Activated CD4-positive, alpha-beta T cell treated with anti-CD3 and anti-CD28 coated beads, Interleukin-2, Interleukin-6, amounts not matched to agents 100 ng/mL and 50 ng/mL, durations not matched to agents 16 hours and 8 hours (primary cell): ENCODE measurements at places on chromosomes 1 and 21.

GRCh38 chr1:89425056-89425455 lies 61.2 kb downstream of the GBP6 start:
- no peak for DNase-seq

DNA sequence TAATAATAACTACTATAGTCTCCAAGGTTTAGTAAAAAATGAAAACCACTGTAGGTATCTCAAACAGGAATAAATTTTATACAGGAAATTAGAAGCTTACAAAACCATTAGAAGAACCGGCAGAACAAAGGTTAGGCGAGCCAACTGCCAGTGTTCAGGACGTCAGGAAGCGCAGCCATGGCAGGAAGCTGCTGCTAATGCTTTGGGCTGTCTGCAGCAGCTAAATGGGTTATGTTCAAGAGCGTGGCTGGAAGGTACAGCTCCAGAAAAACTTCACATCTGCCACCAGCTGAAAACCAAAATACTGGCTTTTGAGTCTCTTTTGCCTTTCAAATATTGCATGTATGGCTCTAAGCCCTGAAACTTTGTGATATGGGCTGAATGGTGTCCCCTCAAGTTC lies 35.7 kb upstream of the MYSM1 start:
- no peak for DNase-seq

- DNase-seq, result peak; percentile 46
Observed at GRCh38 chr1:66271216-66271903, 262.6 kb upstream of the SGIP1 start.

DNA sequence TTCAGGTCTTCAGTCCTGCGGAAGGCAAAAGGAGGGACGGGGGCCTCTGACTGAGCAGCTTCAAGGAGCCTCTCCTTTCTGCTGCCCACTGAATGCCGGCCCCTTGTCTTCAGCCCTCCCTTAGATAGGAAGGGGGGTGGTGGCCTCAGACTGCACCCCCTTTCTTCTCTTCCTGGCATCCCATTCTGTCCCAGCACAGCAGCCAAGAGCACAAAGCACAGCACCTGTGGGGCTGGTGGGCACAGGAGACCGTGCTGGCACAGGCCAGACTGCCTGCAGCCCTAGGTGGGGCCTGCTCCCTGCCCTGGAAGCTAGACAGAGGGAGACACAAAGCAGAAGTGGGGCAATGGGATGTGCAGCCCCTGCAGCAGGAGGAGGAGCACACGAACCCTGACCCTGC lies 1.7 kb upstream of the PAQR6 start:
- no peak for DNase-seq

- no peak for DNase-seq
Observed at GRCh38 chr1:111272081-111272480, 18.6 kb upstream of the CHIA start.

GRCh38 chr1:67166196-67166595 lies at the start of gene IL23R:
IL23R (plus strand) TSS chr1:67166454; CDS start chr1:67168121, 1,667 bp downstream.
- peak; percentile 92 for DNase-seq

- DNase-seq, result no peak
Observed at GRCh38 chr1:179105393-179105792, 23.5 kb downstream of the TOR3A start.

GRCh38 chr1:63902844-63903589 lies 129.2 kb downstream of the ROR1 start:
- DNase-seq, result no peak

DNA sequence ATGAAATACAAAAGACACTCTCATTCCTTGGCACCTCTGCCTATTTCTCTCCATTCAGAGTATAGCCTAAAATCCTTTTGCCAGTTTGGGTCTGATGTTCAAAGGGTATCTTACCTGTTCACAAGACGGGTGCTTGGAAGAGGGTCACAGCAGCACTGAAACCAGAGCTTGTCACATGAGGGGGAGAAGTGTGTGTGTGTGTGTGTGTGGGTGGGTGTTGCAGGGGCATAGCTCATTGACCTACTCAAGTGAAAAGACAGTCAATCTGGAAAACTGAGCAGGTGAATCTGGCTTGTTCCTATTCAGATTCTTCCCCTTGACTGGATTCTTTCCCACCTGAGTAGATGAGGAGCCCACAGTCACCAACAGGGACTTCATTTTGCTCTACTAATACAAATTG lies 63.9 kb downstream of the KCTD3 start:
- DNase-seq, result no peak

DNA sequence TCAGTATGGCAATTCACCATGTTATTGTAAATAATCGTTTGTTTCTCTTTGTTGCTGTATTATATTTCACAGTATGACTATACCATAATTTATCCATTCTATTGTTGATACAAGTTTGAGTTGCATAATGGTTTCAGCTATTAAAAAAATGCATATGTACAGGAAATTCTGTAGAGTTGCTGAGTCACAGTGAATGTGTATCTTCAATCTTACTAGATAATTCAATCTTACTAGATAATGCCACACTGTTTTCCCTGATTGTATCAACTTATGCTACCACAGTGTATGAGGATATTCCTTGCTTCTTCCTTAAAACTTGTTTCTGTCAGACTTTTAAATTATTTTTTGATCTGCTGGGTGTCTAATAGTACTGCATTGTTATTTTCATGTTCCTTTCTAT lies 3.5 kb upstream of the COA6 start:
- DNase-seq, result peak; percentile 36
